Right ventricle myocardium inferior (tissue), 1 donor: ENCODE measurements at places on chromosomes 6 and 20.

- no peak for DNase-seq
Measured at GRCh38 chr6:73666393-73666792, 12.6 kb upstream of the SLC17A5 start.

- DNase-seq: peak; percentile 39
Measured at GRCh38 chr20:63701051-63701328, 4.5 kb downstream of the TNFRSF6B start.

DNA sequence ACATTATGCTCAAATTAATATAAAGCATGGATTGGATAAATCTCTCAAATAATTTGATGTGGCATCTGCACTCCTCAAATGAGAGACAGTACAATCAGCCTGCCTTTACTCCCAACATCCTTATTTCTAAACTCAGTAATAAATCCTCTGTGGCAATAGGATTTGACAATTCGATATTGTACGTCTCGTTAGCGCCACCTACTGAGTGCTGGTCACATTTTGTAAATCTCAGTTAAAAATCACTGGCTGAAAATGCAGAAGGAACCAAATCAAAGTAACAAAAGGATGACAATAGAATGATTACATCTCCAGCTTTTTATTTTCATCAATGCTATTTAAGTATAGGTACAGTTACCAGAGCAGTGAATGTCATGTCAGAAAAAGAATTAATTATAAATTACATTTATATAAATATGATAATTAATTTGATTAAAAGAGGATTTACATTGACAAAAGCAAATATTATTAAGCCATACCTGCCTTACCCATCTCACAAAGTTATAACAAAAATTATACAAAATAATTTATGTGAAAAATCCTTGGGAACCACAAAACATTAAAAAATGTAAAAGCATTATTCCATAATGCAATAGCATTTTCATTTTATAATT, 20.2 kb upstream of the GJE1 start:
- DNase-seq: peak; percentile 46

DNA sequence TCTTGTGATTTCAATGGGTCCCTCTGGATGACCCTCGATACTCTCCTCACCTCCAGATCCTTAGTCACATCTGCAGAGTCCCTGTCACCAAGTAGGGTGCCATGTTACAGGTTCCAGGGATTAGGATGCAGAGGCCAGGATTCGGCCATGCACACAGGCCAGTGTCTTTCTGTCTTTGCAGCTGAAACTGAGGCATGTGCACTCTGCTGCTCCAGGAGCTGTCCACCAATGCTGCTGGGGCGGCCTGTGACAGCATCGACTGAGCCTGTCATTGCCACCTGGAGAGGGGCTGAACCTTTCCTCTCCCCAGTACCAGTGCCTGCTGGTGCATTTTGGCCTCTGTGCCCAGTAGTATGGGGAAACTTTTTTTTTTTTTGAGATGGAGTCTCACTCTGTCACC, 4.4 kb upstream of the RBM38 start:
- peak; percentile 25 for DNase-seq

GRCh38 chr6:12280458-12280857, 9.7 kb upstream of the EDN1 start:
- no peak for DNase-seq

DNA sequence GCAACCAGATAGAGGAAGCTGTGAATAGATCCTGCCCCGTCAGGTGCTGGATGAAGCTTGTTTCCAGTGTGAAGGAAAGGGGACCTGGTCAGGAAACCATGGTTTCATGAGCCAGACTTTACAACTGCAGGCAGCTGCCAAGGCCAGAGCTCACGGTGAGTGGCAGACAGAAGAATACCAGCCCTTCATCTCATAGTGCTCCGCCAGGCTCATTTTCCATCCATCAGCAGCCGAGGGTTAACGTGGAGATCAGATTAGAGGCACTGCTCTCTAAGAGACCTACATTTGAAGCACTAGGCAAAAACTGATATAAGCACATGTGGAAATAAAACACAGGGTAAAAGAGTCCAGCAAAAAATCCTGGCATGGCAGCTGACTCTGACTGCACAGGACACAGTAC, 172.4 kb downstream of the CD24 start:
- no peak for DNase-seq

DNA sequence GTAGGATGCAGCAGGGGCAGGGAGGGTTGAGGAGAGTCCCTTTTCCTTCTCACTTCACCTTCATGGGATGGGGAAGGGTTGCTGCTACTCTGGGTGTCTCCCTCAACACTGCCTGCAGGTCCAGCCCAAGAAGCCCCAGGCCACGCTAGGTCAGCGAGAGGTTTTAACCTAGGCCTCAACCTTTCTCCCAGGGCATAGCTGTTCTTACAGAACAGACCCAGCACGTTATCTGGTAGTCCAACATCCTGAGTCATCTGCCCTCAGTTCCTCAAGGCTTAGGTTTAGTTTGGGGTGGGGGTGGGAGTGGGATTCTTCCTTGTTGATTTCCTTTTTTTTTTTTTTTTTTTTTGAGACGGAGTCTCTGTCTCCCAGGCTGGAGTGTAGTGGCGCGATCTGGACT, 15.8 kb downstream of the LRRC73 start:
- no peak for DNase-seq

GRCh38 chr6:77159730-77160129, 303.6 kb downstream of the HTR1B start:
- no peak for DNase-seq

GRCh38 chr6:144447472-144447871, 162.3 kb downstream of the UTRN start:
- DNase-seq: no peak
